ENCODE measurements at places on chromosomes 11 and 22.
A peak's percentile ranks its signal among the peaks of the same experiment; 100 is the strongest.

DNA sequence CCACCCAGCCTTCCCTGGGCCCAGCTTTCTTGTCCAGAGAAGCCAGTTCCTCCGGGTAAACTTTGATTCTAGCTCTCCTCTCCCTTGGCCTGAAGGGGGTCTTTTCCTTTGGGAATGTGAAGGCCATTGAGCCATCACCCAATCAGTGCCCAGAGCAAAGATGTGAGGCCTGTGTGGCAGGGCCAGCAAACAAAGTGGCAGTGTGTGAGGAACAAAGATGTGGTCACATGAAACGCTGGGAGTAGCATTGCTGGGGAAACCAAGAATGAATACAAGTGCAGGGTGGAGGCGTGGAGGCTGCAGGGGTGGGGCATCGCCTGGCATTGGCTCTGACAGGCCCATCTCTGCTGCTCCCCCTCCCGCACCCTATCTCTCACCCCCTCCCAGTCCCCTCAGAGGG is 91.9 kb upstream of the BID start:
- peak; percentile 94 for DNase-seq

GRCh38 chr22:50545522-50546325 is at the start of gene KLHDC7B:
Gene KLHDC7B, plus strand, starts transcription at chr22:50545899. Its CDS starts 345 bp downstream, at chr22:50546244.
- no peak for DNase-seq

DNA sequence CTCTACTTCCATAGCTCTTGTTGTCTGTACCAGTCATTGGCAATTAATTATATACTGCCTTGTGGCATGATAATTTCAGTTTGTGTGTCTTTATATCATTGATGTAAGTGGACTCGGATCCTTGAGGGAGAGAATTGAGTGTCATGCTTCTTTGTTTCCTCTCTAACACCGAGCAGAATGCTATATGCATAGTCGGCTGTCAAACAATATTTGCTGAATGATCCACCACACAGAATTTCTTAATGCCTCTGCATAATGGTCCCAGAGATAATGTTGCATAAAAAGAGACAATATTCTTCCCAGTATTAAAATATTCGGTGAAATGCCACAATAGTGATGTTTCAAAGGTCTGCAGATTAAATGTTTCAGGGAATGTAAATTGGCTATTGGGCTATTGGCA is 664.8 kb downstream of the NTM start:
- DNase-seq = no peak

GRCh38 chr11:79265756-79266322 is 175.0 kb downstream of the TENM4 start:
- no peak for DNase-seq

- DNase-seq = no peak
Measured at GRCh38 chr22:37097346-37097745, 12.2 kb downstream of the TMPRSS6 start.

- DNase-seq = peak; percentile 79
Measured at GRCh38 chr11:70397983-70398833, at the start of gene CTTN. Gene CTTN, plus strand, starts transcription at chr11:70398529. Its CDS starts 8,769 bp downstream, at chr11:70407298.

DNA sequence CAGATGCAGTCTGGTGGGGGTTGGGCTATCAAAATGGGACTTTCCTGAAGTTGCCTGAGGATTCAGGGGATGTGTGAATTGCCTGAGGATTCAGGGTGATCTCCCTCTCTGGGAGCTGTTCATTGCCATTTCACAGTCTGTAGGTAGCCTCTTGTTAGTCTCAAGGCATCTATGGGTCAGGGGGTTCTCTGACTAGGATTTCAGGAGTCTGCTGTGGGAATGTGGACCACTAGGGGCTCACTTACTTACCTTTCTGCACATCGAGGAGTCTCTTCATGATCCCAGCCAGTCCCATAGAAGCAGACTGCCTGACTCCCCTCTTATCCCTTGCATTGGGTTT is 54.0 kb downstream of the KCNQ1OT1 start:
- DNase-seq = no peak

DNA sequence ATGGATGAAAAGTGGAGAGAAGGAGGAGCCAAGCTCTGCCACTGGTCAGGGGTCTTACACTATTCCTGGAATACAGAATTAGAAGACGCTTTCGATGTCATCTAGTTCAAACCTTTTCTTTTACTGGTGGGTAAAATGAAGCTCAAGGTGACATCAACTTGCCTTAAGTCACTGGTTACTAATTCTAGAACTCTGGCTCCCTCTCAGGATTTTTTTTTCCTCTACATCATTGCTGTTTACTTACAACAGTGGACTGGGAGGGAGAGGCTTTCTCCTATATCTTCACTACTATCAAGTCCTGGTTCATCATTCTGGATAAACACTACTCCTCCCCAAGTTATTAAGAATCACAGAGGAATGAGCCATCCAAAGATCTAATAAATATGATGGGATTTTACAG is 82.9 kb downstream of the ETS1 start:
- no peak for DNase-seq

- DNase-seq = no peak
Measured at GRCh38 chr22:44892803-44893730, 116.7 kb downstream of the PHF21B start.

DNA sequence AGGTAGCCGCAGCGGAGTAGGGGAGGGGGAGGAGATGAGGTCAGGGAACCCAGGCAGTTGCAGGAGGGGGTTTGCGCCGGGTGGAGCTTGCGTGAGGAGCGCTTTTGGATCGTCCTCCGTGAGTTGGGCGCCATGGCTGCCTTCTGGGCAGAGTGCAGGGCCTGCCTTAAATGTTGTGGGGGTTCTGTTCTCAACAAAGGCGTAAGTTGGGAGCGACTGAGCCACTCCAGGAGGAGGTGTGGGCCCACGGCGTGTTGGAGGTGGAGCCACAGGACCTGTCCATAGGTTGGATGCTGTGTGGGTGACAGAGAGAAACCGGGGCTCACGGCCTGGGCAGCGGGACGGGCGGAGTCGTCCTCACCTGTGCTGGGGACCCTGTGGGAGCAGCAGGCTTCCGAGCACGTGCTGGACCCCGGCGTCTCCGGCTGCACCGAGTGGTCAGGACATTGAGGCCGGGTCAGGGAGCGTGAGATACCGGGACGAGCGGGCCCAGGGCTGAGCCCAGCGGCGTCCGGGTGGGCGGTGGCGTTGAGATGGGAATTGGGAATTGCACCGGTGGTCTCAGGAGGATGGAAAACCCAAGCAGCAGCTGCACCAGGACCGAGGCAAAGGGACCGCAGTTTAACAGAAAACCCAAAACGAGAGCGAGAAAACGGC is 977 bp upstream of the PGGHG start:
- DNase-seq = no peak

- no peak for DNase-seq
Measured at GRCh38 chr11:68838572-68838964, 3.1 kb downstream of the CPT1A start.

- DNase-seq = peak; percentile 54
Measured at GRCh38 chr11:100575860-100576717, 111.0 kb upstream of the ARHGAP42 start.
